ENCODE measurements at places on chromosomes 1 and 21. TPM values are rescaled to one million over a fixed set of nuclear protein-coding genes. Genes with fewer than 3 reads are reported as not detected.

Gene USH2A
- 5.6 TPM for total RNA-seq

DNA sequence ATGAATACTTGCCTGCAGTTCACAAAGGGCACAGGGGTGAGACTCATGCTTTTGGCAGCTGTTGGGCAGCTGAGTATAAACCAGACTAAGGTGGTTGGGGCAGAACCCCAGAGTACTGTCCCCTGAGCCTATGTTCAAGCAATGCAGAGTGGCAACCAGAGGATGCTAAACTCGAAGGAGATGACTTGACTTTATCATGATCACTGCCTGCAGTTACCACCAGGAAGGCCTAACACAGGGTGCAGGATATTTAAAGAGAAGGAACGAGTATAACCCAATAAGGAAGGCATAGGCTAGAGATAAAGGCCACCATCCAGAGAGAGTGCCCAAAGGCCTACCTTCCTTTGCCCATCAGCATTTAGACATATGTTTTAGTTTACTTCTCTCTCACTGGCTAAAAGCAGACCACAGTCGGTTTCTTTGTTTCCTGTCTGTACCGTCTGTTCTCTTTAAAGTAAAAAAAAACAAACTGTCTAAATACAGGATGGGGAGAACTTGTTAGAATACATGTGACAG is 83.3 kb downstream of the MPZL1 start:
- no peak overlapping the region for H3K27ac ChIP-seq
- no peak for DNase-seq
- H3K27me3 ChIP-seq, result no peaks in the 10 kb centered on the region
- H3K36me3 ChIP-seq, result no peaks in the 10 kb centered on the region
- no peak overlapping the region for H3K4me3 ChIP-seq

GRCh38 chr1:212557739-212558692 is 50.5 kb upstream of the ATF3 start:
- H3K4me3 ChIP-seq, result peak overlapping the region; percentile 56
- H3K36me3 ChIP-seq, result no peaks in the 10 kb centered on the region
- peak overlapping the region; percentile 96 for H3K27ac ChIP-seq
- peak; percentile 76 for DNase-seq
- H3K27me3 ChIP-seq, result no peaks in the 10 kb centered on the region

Gene PLA2G2C
- not detected for total RNA-seq

Gene NCF2
- total RNA-seq, result 10.7 TPM

- no peak for DNase-seq
- H3K27me3 ChIP-seq, result no peaks in the 10 kb centered on the region
- H3K36me3 ChIP-seq, result no peaks in the 10 kb centered on the region
- H3K4me3 ChIP-seq, result no peak overlapping the region
- no peak overlapping the region for H3K27ac ChIP-seq
Measured at GRCh38 chr1:51948491-51948915, 42.0 kb downstream of the RAB3B start.

- no peaks in the 10 kb centered on the region for H3K36me3 ChIP-seq
- no peak for DNase-seq
- no peak overlapping the region for H3K27ac ChIP-seq
- no peaks in the 10 kb centered on the region for H3K27me3 ChIP-seq
- no peaks in the 10 kb centered on the region for H3K4me1 ChIP-seq
Measured at GRCh38 chr1:211148366-211148765, 14.4 kb upstream of the KCNH1 start.

DNA sequence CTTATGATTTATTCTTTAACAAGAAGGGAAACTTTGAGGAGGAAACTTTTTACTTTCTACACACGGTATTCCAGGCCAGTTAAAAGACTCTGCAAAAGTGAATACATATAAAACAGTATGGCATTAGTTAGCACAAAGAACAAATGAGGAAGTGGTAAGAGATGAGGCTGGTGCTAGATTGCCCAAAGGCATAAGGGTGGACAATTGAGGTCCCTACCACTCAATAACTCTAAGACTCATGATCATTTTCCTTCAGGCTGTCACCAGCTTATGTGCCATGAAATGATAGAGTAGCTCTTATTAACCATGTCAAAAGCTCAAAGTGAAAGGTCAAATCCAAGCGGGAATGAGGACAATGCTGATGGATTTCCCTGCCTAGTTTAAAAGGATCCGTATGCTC is 124.5 kb downstream of the TBX15 start:
- no peaks in the 10 kb centered on the region for H3K4me1 ChIP-seq
- no peak overlapping the region for H3K4me3 ChIP-seq
- DNase-seq, result no peak
- no peak overlapping the region for H3K27ac ChIP-seq
- H3K27me3 ChIP-seq, result no peaks in the 10 kb centered on the region
- no peaks in the 10 kb centered on the region for H3K36me3 ChIP-seq

Gene C1orf87
- total RNA-seq, result not detected

DNA sequence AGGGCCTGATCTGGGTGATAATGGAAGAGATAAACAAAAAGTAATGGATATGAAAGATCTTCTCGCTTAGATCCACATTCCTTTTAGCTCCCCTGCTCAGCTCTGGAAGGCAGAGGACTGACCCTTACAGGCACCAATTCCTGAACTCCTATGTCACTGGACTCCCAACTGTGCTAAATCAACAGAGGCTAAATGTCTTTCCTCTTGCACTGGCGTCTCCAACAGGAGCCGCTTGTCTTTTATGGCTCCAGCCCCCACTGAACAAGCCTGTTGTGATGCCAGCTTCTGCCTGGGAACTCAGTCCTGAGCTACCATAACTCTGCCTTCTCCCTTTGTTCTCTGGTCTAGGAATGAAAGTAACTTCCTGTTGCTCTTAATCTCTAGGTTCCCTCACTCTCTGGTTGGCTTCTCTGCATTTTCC is 142.1 kb upstream of the COL11A1 start:
- H3K36me3 ChIP-seq, result no peaks in the 10 kb centered on the region
- H3K4me3 ChIP-seq, result no peak overlapping the region
- H3K27ac ChIP-seq, result no peak overlapping the region
- DNase-seq, result no peak

DNA sequence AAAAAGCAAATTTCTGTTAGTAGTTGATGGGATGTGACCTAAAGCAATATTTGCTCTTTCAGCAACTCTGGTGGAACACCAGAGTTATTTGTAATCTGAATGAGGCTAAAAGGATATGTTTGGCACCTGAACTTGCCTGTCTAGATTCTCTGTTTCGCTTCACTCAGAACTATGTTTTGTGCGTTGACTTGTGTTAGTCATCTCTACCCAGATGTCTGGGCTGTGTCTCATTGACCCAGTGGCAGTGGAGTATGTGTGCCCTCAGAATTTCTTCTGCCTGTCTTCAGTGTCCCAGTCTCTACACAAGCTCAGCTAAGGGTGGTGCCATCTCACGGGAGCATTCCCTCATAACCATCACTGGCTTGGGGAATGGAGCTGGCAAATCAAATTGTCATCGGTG is 13.9 kb downstream of the KCNK1 start:
- H3K36me3 ChIP-seq, result peaks cover 12% of the 10 kb centered on the region
- no peak overlapping the region for H3K27ac ChIP-seq
- H3K4me3 ChIP-seq, result no peak overlapping the region
- no peaks in the 10 kb centered on the region for H3K27me3 ChIP-seq
- no peaks in the 10 kb centered on the region for H3K4me1 ChIP-seq

DNA sequence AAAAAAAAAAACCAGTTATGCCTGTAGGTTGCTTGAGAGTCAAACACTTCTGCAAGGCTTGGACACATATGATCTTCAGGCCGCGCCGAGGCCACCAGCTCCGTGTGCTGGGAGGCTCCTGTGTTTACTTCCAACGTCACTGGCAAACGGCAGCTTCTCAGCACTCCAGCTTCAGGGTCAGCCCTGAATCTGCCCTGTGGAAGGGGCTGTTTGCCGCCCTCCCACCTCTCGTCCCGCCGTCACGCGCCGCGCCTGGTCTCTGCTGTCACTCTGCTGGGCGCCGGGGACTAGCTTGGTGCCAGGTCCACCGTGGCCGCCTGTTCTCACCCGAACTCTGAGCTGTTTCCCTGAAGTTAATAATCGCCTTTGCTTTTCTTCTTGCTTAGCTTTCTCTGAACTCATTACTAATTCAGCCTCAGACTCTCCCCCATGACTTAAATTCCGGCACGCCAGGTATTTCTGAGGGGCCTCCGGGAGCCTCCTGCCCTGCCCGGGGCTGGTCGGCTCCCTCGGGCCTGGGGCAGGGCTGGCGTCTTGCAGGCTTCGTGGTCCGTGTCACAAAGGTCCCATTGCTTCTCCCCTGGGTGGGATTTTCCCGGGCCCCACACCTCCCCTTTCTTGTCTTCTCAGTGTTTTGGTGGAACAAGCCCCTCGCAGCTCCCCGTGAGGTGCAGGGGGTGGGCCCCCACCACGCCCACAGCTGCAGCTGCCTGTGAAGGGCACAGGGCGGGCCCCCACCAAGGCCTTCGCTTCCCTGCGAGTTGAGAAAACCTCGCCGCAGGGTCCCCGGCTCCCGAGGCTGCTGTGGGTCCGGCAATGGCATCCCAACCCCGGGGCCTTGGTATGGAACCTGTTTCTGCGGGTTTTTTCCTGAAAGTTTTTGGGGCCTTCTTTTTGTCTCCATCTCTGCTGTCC is 14.6 kb upstream of the C1orf159 start:
- H3K4me3 ChIP-seq, result no peak overlapping the region
- no peak for DNase-seq
- H3K36me3 ChIP-seq, result no peaks in the 10 kb centered on the region

DNA sequence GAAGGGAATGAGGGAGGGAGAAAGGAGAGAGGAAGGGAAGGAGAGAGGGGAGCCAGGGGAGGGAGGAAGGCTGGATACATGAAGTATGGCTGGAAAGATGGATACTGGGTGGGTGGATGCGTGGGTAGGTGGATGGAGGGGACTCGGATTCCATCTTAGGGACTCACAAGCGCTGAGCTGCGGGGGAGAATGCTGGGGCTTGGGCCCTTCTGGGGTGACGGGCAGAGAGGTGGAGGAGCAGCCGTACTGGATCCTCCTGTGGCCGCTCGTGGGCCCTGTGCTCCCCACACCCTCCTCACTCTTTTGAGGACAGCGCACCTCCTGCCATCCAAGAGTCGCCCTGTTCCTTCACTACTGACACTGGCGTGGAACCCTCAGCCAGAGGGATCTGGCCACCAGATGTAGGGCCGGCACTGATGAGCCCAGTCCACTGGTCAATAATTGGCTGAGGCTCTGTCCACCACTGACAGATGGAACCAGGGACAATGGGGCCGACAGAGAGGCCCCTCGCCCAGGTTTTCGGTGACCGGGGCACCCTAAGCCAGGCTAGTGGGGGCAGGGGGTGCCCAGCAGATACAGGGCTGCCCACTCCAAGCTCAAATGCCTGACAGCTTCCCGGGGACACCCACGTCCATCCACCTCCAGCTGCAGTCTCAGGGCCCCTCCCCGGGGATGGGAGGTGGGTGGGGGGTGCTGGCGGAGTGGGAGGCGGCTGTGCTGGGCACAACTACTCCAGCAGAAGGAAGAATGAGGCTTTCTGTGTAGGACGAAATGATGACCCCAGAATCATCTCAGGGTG is 4.4 kb upstream of the ACTRT2 start:
- no peak overlapping the region for H3K4me3 ChIP-seq
- H3K36me3 ChIP-seq, result no peaks in the 10 kb centered on the region
- peaks cover 6% of the 10 kb centered on the region for H3K27me3 ChIP-seq
- no peaks in the 10 kb centered on the region for H3K4me1 ChIP-seq

Measured in right atrium auricular region (tissue), 2 donors.